ENCODE measurements at places on chromosomes 7 and 10. TPM values are rescaled to one million over a fixed set of nuclear protein-coding genes. Genes with fewer than 3 reads are reported as not detected.

The FAM13C gene
- 0.08 TPM for total RNA-seq

The JAKMIP3 gene
- total RNA-seq, result not detected

The UBE2H gene
- total RNA-seq, result 63.5 TPM

The PARD3 gene
- 37.2 TPM for total RNA-seq

The PPP1R17 gene
- total RNA-seq, result not detected

The SLC13A4 gene
- not detected for total RNA-seq

The PMS2 gene
- 17.9 TPM for total RNA-seq

The ADCYAP1R1 gene
- total RNA-seq, result not detected

The ZPBP gene
- not detected for total RNA-seq

The PON1 gene
- total RNA-seq, result not detected

The RASSF4 gene
- total RNA-seq, result 1.2 TPM

Data from hair follicular keratinocyte (primary cell).